COR-L47 (cell line): ENCODE measurements at places on chromosomes 16 and 17.

GRCh38 chr17:10836145-10836544, 1.7 kb downstream of the PIRT start:
- no peak for DNase-seq

DNA sequence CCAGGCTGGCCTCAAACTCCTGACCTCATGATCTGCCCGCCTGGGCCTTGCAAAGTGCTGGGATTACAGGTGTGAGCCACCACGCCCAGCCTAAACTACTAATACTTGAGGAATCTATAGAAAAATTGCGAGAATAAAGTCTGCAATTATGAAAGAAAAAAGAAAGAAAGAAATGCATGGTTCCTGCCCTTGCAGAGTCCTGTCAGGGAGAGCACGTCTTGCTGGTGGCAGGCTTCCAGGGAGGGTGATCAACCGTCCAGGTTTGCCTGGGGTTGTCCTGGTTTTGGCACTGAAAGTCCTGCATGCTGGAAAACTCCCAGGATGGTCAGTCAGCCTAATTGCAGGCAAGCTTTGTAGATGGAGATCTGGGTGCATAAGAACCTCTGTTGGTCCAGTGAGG, 21.5 kb upstream of the KIFC3 start:
- no peak for DNase-seq

- no peak for DNase-seq
Observed at GRCh38 chr17:82810644-82811430, 29.0 kb downstream of the ZNF750 start.

- DNase-seq = no peak
Observed at GRCh38 chr17:8621585-8621984, 8.9 kb downstream of the MYH10 start.

DNA sequence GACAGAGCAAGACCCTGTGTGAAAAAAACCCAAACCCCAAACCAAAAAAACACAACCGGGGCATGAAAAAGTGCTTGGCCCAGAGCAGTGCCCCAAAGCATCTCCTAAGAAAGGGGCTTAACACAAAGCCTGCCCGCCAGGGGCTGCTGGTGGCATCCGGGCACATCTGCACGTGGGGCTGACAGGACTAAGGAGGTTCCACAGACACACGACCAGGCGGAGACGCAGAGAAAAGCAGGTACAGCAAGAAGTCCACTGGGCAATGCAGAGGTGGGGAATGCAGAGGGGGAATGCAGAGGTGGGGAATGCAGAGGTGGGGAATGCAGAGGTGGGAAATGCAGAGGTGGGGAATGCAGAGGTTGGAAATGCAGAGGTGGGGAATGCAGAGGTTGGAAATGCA, 109.2 kb downstream of the ZNF778 start:
- no peak for DNase-seq

DNA sequence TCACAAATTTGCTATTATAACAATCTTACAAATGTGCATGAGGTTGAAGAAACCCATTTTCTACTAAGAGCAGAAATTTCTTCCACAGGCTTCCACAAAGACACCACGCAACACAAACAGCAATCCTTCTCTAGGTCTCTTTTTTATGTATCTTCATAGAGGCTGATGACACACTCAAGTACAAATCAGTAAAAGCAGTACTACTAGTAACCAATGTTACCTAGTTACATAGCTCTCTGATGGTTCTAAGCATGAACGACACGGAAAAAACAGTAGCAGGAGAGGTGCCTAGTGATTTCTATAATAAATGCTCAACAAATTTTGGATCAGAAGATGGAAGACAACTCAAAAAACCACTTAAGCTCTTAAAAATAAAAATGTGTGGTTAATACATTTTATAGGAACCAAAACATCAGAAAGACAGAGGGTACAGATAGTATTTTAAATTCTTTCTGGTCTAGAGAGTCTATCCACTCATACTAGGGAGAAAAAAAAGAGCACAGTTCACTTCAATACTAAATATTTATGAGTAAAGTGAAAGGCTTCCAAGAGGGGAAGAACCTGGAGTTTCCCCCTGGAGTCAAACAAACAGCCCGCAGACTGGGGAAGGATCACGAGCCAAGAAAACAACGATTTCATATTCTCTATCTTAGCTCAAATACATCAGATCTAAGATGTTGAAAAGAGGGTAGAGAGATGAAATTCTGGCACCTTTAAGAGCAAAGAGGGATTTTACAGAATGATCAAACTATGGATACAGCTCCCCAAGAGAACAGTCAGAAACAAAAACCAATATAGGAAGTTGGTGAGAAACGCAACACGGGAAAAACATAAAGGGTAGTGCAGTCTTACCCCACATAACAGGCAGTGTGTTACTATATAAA, 40.2 kb downstream of the SMG6 start:
- no peak for DNase-seq

DNA sequence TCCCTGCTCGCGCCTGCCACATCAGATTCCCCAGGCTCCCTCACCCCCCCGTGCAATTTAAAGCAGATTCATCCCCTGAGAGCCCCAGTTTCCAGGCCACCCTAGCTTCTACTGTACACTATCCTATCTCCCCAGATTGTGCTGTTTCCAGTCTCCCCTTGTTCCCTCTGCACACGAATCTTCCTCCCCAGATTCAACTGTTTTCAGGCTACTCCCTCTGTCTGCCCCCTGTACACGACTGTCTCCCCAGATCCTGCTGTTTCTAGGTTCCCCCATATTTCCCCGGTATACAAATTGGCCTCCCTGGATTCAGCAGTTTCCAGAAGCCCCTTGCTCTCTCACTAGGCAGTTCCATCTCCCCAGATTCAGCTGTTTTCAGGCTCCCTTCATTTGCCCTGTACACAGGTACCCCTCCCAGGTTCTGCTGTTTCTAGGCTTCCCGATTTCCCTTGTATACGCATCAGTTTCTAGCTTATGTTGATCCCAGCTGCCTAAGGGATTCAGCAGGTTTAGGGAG, 22.9 kb downstream of the COPZ2 start:
- DNase-seq = no peak

GRCh38 chr17:12107905-12108304, 87.2 kb downstream of the MAP2K4 start:
- DNase-seq = no peak

- no peak for DNase-seq
Observed at GRCh38 chr16:86231321-86231995, 278.9 kb upstream of the FOXF1 start.

- no peak for DNase-seq
Observed at GRCh38 chr17:56146534-56146933, 6.7 kb upstream of the ANKFN1 start.

GRCh38 chr17:57557416-57557815, 187.7 kb downstream of the CCDC182 start:
- no peak for DNase-seq

- no peak for DNase-seq
Observed at GRCh38 chr17:78784352-78784751, 2.3 kb upstream of the CYTH1 start.

DNA sequence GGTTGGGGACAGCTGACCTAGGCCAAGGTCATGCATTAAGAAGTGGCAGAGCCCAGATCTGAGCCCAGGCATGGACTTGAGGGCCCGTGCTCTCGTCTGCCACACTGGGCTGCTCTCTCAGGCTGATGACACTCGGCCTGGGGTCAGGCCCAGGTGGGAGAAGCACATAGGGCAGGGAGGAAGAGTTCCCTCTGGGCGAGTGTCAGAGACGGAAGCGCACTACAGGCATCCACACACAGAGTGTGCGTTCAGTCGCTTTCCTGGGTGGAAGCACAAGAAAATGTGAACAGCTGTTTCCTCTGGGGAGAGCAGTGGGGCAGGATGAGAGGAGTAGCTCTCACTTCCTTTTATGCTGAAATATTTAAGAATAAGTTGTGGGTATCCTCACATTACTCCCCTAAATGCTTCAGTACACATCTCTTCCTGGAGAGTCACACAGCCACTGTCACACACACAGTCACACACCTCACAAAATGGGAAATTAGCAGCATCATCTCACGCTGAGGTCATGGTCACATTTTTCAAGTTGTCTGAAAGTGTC, 59.7 kb downstream of the B9D1 start:
- no peak for DNase-seq

GRCh38 chr16:50475170-50475569, 73.0 kb upstream of the NKD1 start:
- DNase-seq = no peak

DNA sequence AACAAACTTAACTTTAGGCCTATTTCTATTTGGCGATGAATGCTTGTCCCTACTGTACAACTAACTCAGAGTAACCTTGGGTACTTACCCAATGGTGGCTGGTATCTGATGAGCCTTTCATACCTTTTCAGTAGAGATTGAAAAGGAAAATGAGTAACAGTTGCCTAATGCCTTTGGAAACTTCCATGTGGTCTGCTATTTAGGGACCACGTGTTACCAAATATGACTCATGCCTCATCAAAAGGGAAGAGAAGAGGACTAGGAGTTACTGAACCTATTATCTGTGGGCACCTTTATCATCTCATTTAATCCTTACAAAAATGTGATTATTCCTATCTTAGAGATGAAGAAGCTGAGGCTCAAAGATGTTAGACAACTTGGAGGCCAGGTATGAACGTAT, 8.1 kb downstream of the MYOCD start:
- no peak for DNase-seq

DNA sequence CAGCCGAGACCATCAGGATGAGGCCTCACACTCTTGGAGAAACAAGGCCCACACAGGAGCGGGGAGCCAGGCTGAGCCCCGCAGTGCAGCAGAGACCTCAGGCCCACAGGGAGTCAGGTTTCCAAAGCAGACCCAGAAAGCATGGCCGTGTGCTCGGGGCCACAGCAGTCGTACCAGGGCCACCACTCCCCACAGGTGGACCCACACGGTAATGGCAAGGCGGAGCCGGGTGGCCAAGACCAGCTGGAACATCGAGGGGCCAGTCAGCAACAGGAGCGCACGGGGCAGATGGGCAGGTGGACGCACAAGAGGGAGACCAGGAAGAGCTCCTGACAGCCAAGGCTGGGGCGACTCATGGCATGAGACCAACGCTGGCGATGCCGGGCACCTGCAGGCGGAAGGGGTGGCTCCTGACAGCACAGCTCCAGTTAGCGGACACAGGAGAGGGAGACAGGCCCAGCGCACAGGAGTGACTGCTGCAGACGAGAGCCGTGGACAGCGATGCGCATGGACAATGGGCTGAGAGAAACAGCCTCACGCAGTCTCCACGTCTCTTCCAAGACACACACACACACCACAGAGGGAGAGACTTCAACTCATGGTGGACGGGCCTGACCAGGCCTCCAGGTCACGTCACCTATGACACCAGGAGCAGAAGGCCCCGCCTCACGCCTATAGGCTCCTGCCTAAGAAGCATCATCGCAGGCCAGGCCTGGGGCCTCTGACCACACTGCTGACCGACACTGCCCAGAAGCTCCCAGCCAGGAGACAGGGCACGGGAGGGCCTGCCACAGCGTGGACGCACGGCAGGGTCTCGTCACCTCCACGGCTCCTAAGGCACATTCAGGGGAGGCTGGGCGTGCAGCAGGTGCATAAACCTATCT, 58.6 kb downstream of the ZNF778 start:
- no peak for DNase-seq

GRCh38 chr17:44902135-44902760, 3.0 kb upstream of the EFTUD2 start:
- no peak for DNase-seq

DNA sequence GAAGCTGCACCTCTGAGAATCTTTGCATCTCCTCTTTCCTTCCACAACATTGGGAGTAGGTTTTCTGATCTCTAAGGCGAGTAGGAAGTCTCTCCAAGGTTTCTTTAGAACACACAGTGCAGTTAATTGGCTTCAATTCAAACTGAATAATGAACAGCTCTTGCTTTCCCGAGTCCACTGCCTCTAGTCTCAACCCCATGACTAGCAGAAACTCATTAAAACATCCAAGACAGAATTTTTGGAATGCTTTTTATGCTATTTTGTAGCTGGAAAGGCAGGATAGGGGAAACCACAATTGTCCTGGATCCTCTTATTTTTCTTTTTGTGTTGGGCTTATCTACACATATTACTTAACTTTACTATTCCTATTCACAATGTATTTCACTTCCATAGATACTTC, 206.6 kb downstream of the CDH8 start:
- DNase-seq = no peak

DNA sequence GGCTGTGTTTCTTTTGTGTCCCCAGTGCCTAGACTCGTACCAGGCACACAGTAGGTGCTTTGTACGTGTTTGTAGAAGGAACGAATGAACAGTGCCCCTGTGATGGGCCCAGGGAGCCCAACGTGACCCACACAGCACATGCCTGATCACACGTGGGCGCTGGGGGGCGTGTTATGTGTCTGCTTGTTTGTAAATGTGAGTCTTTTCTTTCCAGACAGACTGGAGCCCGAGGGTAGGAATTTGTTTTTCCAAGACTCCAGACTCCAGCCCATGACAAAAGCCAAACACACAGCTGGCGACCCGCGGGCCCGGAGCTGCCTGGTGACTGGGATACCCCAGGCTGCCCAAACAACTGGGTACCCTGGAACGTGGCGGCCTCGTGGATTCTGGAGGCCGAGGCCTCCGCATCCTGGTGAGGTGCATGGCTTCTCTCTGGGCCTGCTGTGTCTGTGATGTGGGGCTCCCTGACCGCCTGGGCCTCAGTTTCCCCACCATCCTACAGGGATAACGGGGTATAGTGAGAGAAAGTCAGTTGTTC, 14.9 kb upstream of the CBFA2T3 start:
- no peak for DNase-seq

GRCh38 chr16:56475201-56475600, 23.8 kb downstream of the OGFOD1 start:
- no peak for DNase-seq

DNA sequence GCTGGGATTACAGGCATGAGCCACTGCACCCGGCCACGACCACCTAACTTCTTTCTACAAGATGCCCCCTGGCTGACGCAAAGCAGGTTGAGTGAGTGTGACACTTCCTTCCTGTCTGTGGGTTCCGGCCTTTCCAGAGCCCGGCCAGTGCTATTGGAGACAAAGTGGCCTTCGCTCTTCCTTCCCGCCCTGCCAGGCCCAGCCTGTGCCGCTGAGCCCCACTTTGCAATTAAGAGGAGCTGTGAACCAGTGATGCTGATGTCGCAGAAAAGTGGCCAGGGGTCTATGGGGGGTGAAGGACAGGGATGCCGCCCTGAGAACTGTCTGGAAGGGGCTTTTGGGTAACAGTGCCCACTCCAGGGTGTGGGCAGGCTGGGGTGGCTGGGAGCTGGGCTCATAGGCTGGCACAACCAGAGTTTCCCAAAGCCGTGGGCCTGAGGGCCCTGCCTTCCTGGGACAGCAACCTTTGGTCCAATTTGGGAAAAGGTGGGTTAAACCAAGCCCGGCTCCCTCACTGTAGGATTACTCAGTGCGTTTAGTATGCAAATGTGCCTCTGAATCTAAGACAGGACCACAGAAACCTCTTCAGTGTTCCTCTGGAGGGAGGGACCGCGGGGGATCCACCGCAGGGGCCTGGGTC, 174.9 kb downstream of the SEC14L1 start:
- no peak for DNase-seq
